ENCODE measurements at places on chromosomes 6 and 20.

GRCh38 chr20:24870881-24871280, 78.2 kb upstream of the CST7 start:
- DNase-seq = no peak

GRCh38 chr6:16841241-16841640, 80.0 kb upstream of the ATXN1 start:
- no peak for DNase-seq

DNA sequence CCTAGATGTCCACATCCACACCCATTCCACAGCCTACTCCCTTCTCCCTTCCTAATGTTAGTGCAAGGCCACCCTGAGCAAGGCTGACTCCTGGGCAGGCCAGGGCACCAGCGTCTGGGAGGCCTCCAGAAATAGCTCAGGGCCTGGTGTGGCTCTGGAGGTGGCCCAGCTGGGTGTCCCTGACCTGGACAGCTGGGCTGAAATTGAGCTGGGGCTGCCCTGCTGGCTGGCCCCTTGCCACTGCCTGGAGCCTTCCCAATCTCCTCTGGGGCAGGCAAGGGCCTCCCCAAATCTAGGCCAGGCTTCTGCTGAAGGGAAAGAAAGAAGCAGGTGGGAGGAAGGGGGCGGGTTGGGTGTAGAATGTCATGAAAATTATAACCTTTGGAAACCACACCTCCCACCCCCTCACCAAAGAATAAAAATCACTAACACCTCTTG, 2.1 kb downstream of the FAM110A start:
- DNase-seq = no peak

DNA sequence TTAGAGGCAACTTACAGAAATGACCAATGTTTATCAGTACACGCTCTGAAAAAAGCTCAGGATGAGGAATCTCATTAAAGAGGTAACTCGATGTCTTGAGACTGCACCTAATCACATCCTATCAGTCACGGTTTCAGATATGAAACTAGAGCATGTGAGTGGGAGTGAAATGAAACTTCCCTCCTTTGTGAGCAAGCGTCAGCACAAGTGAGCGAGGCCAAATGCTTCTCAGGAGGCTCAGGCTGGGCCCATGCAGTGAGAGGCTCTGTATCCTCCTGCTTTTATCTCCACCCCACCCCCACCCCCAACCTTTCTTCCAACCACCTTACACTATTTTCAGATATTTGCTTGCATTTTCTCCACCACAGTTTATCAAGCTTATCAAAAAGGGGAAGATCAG, 140.8 kb upstream of the RIMS1 start:
- no peak for DNase-seq

- peak; percentile 85 for DNase-seq
Observed at GRCh38 chr20:40763646-40764295, 74.7 kb upstream of the MAFB start.

- no peak for DNase-seq
Observed at GRCh38 chr6:9233686-9234085, 798.3 kb upstream of the SLC35B3 start.

- DNase-seq = no peak
Observed at GRCh38 chr6:164827537-164827936, 481.9 kb downstream of the C6orf118 start.

DNA sequence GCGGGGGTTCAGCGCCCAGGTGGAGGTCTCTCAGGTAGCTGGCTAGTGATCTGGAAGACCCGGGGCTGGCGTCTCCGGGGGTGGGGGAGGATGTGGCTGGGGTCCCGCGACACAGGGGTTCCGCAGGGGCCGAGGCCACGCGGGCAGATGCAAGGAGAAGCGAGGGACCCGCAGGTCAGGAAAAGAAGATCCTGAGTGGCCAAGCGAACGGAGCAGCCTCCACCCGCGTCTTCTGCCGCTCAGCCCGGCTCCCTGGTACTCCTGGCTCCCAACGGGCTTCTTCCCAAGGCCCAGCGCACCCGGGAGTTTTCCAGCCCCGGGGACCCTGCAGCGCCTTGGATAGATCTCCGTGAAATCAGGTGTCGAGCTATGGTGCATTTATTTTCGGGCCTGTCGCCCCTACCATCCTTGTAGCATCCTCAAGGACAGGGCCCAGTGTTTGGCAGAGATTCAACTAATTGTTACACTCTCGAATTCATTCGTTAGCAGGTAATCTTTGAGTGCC, 682 bp upstream of the CHD6 start:
- DNase-seq = no peak

GRCh38 chr6:37731888-37732287, 34.2 kb upstream of the MDGA1 start:
- no peak for DNase-seq

GRCh38 chr6:30818391-30818841, 65.9 kb upstream of the DDR1 start:
- no peak for DNase-seq

- DNase-seq = no peak
Observed at GRCh38 chr6:4957521-4958231, 46.2 kb downstream of the RPP40 start.

- DNase-seq = no peak
Observed at GRCh38 chr6:90835596-90836212, 248.8 kb upstream of the MAP3K7 start.

- no peak for DNase-seq
Observed at GRCh38 chr6:161272635-161273273, 1.1 kb downstream of the AGPAT4 start.

DNA sequence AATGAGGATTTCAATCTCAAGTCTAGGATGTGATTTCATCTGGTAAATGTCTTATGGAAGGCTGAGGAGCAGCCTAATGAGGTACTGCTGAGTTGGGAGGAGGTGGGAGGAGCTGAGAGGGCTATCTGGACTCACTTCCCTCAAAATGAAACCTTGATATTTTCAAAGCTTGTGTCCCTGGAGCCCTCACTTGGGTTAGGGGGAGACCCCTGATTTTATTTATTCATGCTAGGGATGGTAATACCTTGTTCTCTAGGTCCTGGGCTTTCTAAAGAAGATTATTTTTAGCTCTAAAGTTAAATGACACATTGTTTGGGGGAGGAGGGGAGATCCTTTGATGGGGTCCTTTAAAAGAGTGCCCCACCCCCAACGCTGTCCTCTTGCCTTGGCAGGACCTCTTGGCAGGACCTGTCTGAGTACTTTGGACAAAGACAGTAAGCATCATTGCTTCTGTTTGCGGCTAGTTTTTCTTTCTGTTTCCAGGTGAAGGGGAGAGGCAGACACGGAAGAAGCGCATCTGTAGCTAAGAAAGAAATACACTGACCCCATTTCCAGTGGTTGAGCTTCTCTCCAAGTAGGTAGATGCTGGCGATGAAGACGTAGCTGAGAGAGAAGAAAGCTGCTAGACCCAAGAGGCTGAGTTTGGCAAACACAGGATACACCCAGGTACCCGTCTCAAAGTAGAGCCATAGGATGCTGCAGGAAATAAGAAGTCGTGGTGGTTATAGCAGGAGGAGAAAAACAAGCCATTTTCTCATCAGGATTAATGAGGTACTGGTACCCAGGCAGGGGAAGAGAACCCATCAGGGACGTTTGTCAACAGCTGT, 55.6 kb downstream of the ADTRP start:
- no peak for DNase-seq

DNA sequence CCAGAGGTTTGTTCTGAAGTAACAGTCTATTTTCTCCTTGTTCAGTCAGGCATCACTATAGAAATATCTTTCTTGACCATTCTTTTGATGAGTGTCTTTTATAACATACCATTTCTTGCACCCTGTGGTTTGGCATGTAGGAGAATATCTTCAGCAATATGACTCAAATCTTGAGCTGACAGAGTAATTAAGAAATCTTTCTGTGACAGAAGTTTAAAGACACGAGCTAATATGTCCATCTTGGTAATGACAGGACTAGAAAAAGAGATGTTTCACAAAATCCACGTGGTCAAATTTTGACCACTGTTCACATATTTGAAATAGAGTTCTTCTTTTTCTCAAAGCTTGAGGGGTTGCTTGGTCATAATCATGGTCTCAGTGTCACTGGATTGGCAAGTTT, 149.9 kb downstream of the MYB start:
- DNase-seq = no peak

Measured in ascending aorta (tissue), 2 donors.